ENCODE measurements at places on chromosomes 16 and 17. TPM values are rescaled to one million over a fixed set of nuclear protein-coding genes. Genes with fewer than 3 reads are reported as not detected.

- no peak for DNase-seq
These were observed 33.1 kb upstream of the LCMT1 start for GRCh38 chr16:25078386-25078978.

TAT gene
- 0.07 TPM for polyA plus RNA-seq

KRT37 gene
- polyA plus RNA-seq = not detected

- no peak for DNase-seq
These were observed 148.4 kb upstream of the FAM20A start for GRCh38 chr17:68749349-68750207.

GRCh38 chr16:54335230-54335629, 48.6 kb upstream of the IRX3 start:
- no peak for DNase-seq

GRCh38 chr16:57427824-57428223, 19.4 kb downstream of the CIAPIN1 start:
- no peak for DNase-seq

Data from brain (organoid and tissue), 16 donors.